ENCODE measurements at places on chromosomes 13 and 19. TPM values are rescaled to one million over a fixed set of nuclear protein-coding genes. Genes with fewer than 3 reads are reported as not detected.

ADGRE3 gene
- 0.27 TPM for total RNA-seq

ZNF550 gene
- total RNA-seq, result 12.8 TPM

DNA sequence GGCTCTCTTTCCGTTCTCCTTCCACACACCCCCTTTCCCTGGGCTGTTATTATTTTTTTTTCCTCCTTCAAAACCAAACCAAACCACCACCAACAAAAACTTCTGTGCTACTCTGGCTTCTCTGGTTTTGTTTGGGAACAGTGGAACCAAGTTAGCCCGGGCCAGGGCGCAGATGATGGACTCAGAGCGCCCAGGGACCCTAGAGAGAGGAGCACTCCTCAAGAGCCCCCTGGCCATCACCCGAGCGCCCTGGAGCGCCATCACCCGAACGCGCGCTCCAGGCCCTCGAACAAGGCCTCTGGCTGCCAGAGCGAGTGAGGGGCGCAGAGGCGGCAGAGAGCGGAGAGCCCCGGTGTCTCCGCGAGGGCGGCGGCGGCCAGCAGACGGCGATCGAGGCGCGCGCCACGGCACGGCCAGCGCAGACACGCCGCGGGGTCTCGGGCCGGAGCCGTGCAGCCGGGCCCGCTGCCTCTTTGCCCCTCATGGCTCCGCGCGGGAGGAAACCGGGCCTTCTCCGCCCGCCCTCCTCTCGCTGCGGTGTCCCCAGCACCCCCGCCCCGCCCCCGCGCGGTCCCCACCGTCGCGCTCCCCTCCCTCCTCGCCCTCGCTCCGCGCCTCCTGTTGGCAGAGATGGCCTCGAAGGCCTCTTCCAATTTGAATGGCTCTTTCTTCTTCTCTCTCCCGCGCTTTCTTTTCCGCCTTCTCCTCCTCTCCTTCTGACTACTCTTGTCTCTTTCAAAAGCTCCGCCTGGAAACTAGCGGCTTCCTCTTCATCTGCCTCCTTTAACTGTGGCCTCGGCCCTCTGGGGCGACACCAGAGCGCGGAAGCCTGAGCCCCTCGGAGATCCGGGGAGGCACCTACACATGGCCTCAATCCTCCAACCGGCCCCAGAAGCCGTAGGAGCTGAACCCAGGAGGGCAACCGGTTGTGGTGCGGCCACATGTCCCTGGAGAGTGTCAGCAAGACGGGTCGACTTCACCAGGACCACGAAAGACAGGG lies 4.1 kb upstream of the SOX1 start:
- no peak overlapping the region for H3K4me3 ChIP-seq
- H3K27me3 ChIP-seq, result peaks cover 71% of the 10 kb centered on the region
- DNase-seq, result no peak
- no peak overlapping the region for H3K27ac ChIP-seq

DNA sequence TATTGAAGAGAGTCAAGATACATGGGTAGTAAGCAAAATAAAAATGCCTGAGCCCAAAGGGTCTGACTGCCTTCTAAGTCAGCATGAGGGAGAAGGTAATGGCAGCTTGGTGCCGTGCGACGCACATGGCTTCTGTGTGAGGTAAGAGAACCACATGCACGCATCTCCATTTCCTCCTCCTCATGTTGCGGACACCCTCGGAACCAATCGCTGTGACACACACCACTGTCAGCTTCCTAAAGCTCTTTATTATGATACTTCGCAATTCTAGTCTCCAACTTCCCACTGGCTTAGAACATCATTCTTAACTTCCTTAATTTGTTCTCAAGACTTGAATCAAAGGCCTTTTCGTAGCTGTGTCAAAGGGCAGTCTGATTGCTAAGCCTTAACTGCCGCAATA lies 170.1 kb downstream of the OXGR1 start:
- no peak overlapping the region for H3K4me3 ChIP-seq
- H3K4me1 ChIP-seq, result no peaks in the 10 kb centered on the region
- H3K36me3 ChIP-seq, result no peaks in the 10 kb centered on the region
- no peak for DNase-seq

DNA sequence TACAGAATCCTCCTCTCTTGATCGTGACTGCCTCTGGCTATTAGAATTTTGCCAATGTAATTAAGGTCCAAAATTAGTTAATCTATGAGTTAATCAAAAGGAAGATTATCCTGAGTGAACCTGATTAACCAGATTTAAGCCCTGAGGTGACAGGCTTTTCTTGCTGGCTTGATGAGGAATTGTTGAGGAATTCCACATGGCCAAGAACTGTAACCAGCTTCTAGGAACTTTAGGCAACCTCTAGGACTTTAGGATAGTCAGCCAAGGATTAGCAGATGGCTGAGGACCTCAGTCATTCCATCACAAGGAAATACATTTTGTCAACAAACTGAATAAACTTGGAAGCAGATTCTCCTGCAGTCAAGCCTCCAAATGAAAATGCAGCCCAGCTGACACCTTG lies 84.8 kb downstream of the STOML3 start:
- no peaks in the 10 kb centered on the region for H3K4me1 ChIP-seq
- no peaks in the 10 kb centered on the region for H3K27me3 ChIP-seq
- DNase-seq, result no peak
- H3K27ac ChIP-seq, result no peak overlapping the region
- no peak overlapping the region for H3K4me3 ChIP-seq
- H3K36me3 ChIP-seq, result no peaks in the 10 kb centered on the region

SYDE1 gene
- total RNA-seq, result 30.4 TPM

All from prostate gland (tissue), 2 donors.